ENCODE measurements at places on chromosomes 1 and 21.

DNA sequence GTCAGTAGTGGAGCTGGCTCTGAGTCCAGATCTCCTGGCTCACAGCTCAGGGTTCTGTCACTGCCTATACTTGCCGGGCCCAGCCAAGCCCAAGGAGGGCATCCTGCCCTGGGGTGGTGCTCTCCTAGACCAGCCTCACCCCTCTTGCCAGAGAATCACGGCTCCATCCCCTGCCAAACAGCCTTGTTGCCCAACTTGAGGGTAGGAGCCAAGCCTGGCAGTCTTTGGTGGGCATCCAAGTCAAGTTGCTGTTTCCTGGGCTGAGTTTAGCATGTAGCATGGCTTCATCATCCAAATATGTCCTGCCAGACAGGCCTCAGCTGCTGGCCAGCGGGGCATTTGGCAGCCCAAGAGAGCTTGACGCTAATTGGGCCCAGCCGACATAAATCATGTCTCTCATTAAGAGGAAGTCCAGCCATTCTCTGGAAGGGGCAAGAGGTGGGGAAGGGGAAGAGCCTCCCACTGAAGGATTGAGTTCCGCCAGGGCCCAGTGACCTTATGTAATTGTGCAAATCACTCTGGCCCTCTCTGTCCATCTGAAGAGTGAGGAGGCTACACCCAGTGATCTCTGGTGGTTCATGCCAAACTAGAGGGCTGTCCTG is 22.6 kb upstream of the TRABD2B start:
- DNase-seq = no peak

GRCh38 chr1:24173638-24174575 is 13.2 kb downstream of the IFNLR1 start:
- DNase-seq = no peak

- DNase-seq = no peak
These were observed 25.3 kb downstream of the PTP4A2 start for GRCh38 chr1:31912839-31913239.

DNA sequence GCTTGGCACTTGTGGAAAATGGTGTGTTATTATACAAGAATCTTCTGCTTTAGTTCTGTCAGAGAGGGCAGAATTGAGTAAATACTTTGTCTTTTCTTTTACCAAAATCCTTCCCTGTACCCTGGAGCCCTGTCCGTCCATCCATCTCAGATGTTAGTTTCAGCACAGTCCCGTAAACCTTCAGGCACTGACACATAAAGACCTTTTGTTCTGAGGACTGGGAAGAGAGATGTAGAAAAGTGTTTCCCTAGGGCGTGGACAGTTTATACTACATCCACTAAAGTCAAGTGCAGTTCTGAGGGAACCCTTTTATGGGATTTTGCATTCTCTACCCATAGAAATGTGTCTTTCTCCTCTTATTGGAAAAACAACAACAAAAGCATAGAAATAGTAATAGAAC is 162.4 kb downstream of the PDE4B start:
- DNase-seq = no peak

- no peak for DNase-seq
These were observed 64.2 kb downstream of the FHAD1 start for GRCh38 chr1:15311122-15311822.

DNA sequence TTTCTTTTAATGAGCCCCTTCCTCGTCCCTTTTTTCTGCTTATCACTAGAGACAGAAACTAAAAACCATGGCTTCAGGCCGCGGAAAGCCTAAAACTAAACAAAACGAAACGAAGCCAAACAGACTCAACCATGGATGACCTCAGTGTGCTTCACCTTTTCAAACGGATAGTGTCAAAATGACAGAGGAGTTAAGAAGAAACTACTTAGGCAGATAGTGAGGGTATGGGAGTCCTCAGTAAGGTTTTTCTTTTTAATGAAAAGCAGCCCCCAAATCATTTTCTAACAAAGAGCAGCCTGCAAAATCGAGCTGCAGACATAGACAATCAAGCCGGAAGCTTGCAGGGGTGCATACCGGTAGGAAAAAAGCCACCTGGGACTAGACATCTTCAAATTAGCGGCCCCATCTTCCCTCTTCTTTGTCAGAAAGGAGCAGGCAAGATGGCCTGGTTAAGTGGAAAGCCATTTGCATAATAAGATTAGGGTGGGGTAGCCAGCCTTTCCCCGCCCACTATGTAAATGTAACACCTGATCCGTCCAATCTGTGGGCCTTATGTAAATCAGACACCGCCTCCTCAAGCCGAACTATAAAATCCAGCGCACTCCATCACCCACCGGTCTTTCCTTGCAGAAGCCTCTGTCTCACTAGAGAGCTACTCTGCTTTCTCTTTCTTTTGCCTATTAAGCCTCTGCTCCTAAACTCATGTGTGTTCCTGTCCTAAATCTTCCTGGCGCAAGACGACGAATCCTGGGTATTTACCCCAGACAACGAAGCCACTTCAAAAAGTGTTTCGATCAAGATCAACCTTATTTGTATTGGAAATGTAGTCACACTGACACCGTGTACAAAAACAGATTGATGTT is 6.2 kb upstream of the ERO1B start:
- DNase-seq = no peak

DNA sequence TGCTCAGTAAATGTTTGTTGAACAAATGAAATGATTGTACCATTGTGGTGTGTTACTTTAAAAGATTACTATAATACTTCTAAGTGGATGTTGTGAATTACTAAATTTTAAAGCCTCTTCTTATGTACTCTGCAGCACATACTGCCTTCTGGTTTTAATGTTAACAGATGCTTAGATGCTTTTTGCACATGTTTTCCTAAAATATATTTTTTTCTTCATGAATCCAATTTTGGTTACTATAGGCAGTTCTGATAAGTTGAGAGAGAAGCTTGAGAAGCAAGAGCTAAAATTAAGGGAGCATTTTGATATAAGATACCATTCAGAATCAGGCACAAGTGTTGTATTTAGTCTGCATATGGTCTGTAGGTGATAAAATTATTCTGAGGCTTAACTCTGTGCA is 21.3 kb downstream of the CTTNBP2NL start:
- no peak for DNase-seq

DNA sequence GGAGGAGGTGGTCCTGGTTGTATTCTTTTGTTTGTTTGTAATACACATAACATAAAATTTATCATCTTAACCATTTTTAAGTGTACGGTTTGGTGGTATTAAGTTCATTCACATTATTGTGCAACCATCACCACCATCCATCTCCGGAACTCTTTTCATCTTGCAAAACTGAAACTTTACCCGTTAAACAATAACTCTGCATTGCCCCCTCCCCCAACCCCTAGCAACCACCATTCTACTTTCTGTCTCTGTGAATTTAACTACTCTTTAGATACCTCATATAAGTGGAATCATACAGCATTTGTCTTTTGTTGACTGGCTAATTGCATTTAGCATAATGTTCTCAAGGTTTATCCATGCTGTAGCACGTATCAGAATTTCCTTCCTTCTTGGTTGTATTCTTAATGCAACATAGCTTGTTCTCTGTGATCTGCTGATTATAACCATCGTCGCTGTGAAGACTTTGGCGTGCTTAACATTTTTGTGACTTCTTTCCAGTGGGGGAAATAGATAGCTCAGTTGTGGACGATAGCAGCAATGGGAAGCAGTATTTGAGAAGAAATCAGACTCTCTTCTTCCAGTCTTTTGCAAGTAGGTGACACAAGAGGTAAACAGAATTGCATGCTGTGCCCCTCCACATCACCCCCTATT is 117.5 kb upstream of the HOOK1 start:
- DNase-seq = peak; percentile 9

GRCh38 chr1:197688233-197688632 is 87.0 kb downstream of the DENND1B start:
- DNase-seq = no peak

- DNase-seq = no peak
These were observed 81.3 kb downstream of the MAST2 start for GRCh38 chr1:45884700-45885099.

GRCh38 chr1:152458384-152459185 is 44.5 kb upstream of the CRNN start:
- peak; percentile 89 for DNase-seq

DNA sequence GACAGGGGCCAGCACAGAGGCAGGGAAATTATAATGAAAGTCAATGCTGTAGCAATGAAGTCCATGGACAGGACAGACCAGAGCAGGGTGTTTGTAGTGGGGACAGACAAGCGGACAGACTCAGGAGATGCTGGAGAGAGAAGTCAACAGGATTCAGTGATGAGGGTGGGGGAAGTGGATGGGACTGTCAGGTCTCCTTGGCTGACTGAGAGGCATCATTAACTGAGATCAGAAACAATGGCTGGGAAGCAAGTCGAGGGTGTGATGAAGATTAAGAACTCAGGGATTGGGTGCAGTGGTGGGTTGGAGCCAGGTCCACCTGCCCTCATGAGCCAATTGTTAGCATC is 25.5 kb downstream of the CD58 start:
- DNase-seq = no peak

- DNase-seq = peak; percentile 37
These were observed 8.1 kb downstream of the LRRC53 start for GRCh38 chr1:74504125-74504932.

DNA sequence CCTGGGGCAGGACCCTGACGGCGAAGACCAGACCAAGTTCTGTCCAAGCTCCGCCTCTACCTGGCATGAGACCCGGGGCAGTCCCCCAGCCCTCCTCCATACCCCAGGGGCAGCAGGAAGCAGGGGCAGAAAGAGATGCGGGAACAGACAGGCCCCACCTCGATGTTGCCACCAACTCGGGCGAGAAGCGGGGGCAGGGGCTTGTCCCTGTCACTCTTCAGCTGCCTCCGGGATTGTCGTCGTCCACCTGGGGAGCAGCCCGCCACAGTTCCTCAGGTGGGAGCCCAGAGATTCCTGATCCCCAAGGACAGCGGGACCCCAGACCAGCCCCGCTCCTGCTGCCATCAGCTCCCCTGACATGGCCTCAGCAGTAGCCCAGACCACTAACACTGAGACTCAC is 54.8 kb downstream of the CHD5 start:
- DNase-seq = no peak

GRCh38 chr21:42386034-42386591 is 9.7 kb downstream of the TMPRSS3 start:
- no peak for DNase-seq

DNA sequence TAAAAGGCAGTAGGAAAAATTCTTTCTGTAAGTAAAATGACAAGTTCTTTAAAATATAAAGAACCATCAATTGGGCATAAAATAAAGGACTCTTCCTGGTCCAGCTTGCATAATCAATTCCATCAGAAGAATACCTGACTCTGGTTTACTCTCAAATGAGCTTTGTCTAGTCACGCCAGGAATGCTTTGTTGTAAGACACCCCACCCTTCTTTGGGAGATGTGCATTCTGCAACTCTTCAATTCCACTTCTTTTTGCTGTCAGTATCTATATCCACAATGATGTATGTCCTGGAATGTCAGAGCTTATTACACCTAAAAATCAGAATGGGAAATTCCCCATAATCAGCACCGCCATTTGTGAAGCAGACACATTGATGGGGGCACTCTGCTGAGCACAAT is 76.1 kb downstream of the PTPN14 start:
- DNase-seq = no peak

GRCh38 chr1:62774971-62775595 is 8.8 kb upstream of the ATG4C start:
- no peak for DNase-seq

DNA sequence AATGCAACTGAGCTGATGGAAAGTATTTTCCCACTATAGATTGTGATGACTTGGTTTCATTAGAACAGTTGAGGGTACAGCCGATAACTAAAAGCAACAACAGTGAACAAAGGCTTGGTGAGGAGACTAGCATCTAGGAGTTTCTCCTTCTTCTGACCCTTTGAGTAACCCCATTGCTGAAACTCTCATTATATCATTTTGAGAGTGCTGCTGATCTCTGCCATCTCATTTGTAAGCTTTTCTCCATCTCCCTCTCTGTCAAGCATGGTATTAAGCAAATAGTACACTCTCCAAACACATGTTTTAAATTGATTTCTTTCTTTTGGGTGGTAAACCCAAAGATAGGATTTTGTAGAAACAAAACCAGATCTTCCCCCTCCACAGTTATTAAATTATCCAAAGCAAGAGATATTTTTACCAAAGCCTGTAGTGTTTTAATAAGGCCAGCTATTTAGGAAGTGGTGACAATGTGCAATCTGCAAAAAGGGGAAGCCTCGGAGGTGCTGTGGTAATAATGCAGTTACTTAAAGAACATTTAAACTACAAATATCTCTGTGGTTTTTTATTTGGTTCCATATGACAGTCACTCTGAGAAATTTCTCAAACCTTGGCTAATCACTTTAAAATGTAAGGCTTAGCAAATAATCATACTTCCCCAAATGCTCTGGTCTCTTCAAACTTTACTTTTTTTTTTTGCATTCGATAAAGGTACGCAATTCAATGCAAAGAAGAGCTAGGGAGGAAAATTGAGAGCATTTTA is 287.5 kb downstream of the HLX start:
- peak; percentile 3 for DNase-seq

GRCh38 chr1:22860883-22861385 is 111.7 kb downstream of the LACTBL1 start:
- no peak for DNase-seq

DNA sequence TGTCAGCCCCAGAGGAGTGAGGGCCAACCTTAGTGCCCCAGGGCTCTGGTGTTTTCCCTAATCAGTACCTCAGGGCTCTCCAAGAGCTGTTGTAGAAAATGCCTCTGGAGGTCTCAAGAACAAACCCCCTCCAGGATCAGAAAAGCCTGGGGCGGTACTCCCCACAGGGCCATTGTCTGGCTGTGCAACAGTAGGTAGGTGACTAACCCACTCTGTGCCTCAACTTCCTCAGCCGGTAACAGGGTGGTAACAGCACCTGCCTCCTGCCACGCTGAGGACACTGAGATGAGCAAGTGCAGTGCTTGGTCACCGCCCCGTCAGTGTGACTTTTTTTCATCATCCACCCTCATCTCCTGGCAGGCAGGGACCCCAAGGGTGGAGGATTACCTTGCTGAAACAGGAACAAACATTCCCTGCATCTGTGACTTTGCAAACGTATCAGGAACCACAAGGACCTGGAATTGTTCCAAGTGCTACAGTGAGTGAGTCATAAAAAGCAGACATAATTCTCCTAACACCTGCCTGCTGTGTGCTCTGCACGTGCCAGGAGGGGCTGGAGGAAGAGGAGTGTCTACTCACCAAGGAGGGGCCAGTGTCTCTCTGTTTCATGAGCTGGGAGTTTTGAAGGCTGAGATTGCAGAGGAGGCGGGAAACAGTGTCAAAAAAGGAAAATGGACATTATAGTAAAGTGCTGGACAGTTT is 440.8 kb downstream of the NPHP4 start:
- DNase-seq = no peak

DNA sequence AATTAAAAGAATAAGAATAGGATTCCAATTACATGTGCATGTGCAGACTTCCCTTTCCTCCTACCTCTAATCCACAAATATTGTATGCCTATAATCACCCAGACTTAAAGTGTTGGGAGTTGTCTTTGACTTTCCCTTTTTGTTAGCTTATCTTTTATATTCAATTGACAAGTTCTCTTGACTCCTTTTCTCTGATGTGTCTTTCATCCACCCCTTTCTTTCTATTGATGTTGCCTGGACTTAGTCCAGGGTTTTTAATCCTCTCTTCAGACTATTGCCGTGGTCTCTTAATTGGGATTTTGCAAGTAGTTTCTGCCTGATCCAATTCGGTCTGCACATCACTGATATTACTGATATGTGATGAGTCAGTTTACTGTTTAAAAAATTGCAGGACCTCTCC is 170.9 kb downstream of the LHX8 start:
- DNase-seq = no peak

GRCh38 chr1:200483491-200484143 is 73.8 kb upstream of the ZNF281 start:
- DNase-seq = peak; percentile 44

- DNase-seq = no peak
These were observed 80.5 kb upstream of the CNIH3 start for GRCh38 chr1:224535641-224536040.

Data from CD4-positive, alpha-beta T cell treated with Interleukin-2 at 100 ng/mL for 4 hours (primary cell).